Neural progenitor cell (in vitro differentiated cells): ENCODE measurements at places on chromosomes 6 and 20. TPM values are rescaled to one million over a fixed set of nuclear protein-coding genes. Genes with fewer than 3 reads are reported as not detected.

DNA sequence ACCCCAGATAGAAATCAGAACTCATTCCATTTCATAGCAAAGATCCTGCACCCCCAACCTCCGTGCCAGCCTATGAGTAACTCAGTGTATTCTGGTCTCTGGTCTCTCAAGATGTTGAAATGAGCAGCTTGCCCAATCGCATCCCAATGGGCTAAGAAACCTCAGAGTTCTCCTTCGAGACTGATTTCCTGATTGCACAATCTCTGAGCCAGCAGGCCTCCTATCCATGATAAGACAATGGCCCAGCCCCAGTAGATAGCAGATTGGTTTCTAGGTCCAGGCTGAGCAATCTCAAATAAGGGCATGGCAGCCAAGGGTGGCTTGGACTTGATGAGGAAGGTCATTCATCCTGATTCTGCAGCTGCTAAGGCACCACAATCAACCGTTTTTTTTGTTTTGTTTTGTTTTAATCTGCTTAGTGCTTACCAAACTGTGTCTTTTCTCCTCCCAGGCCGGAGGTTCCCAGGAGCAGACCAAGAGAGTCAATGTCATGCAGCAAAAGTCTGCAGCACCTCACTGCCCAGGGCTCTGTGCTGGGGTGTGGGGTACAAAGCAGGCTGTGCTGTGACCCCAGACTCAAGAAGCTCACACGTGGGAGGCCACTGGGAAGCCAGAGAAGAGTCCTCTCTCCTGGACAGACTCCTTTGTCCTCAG lies 125.1 kb upstream of the NXT1 start:
- no peaks in the 10 kb centered on the region for H3K27me3 ChIP-seq
- no peaks in the 10 kb centered on the region for H3K36me3 ChIP-seq
- no peaks in the 10 kb centered on the region for H3K4me1 ChIP-seq
- H3K4me3 ChIP-seq: no peak overlapping the region
- no peak for DNase-seq
- no peak overlapping the region for H3K27ac ChIP-seq

DNA sequence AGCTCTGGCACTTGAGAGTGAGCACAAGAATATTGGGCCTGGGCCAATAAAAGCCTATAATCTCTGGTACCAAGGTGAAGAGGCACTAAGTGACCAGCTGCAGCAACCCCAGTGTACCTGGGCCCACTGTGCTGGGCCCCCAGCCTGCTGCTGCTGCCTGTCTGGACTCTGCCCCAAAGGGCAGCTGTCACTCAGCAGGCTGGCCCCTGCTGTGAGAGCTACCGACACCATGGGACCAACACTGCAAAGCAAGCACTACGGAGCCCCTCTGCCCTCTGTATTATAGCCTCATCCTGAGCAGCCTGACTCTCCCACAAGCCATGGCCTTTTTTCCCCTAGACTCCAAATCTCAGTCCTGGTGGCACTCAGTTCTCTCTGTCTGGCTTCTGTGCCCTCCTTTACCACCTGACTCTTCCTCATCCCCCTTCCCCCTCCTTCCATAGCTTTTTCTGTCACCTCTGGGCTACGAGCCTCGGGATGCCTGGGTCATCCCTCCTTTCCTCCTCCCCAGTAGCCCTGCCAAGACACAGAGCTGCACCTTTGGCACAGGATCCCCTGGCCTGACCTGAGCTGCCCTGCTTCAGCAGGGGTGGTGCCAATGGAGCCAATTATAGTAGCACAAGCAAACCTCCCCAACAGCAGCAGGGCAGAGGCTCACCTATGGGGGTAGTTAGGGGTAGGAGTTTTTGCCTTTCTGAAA lies 14.2 kb downstream of the RRP36 start:
- DNase-seq: no peak
- H3K27ac ChIP-seq: no peak overlapping the region
- H3K36me3 ChIP-seq: no peaks in the 10 kb centered on the region
- H3K4me3 ChIP-seq: no peak overlapping the region
- no peaks in the 10 kb centered on the region for H3K27me3 ChIP-seq

- H3K36me3 ChIP-seq: no peaks in the 10 kb centered on the region
- H3K4me1 ChIP-seq: no peaks in the 10 kb centered on the region
- H3K27me3 ChIP-seq: no peaks in the 10 kb centered on the region
- H3K4me3 ChIP-seq: no peak overlapping the region
- no peak overlapping the region for H3K27ac ChIP-seq
These were observed 5.4 kb upstream of the RAB44 start for GRCh38 chr6:36692220-36692619.

The RNF144B gene
- 0.15 and 0.75 TPM in 2 replicates for total RNA-seq

The ABCF1 gene
- total RNA-seq: 43.9 and 56.0 TPM in 2 replicates

The SLC17A2 gene
- total RNA-seq: not detected in 2 replicates

GRCh38 chr6:94651239-94651638 lies 926.1 kb upstream of the MANEA start:
- no peaks in the 10 kb centered on the region for H3K27me3 ChIP-seq
- H3K36me3 ChIP-seq: no peaks in the 10 kb centered on the region
- no peak for DNase-seq
- H3K27ac ChIP-seq: no peak overlapping the region

GRCh38 chr6:15263780-15264374 lies 18.0 kb downstream of the JARID2 start:
- H3K27ac ChIP-seq: no peak overlapping the region
- H3K27me3 ChIP-seq: no peaks in the 10 kb centered on the region
- no peak overlapping the region for H3K4me3 ChIP-seq
- no peaks in the 10 kb centered on the region for H3K36me3 ChIP-seq

DNA sequence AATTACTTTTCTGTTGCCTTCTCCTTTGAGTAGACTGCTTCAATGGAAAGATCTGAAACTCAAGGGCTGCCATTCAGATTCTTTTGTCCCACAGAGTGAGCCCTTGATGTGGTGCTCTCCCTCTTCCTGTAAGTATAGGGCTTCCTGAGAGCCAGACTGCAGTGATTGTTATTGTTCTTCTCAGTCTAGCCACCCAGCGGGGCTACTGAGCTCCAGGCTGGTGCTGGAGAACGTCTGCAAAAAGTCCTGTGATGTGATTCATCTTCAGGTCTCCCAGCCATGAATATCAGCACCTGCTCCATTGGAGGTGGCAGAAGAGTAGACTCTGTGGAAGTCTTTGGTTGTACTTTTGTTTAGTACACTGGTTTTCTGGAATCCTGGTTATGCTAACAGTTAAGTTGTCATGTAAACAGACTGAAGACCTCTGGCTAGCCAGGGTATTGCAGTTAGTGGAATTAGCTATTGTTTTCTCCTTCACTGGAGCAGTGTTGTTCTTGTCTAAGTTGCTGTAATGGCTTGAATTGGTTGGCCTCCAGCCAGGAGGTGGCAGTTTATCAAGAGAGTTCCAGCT lies 240.9 kb downstream of the COL12A1 start:
- H3K27ac ChIP-seq: no peak overlapping the region
- no peaks in the 10 kb centered on the region for H3K36me3 ChIP-seq
- no peak overlapping the region for H3K4me3 ChIP-seq
- no peak for DNase-seq
- H3K4me1 ChIP-seq: no peaks in the 10 kb centered on the region
- H3K27me3 ChIP-seq: no peaks in the 10 kb centered on the region

DNA sequence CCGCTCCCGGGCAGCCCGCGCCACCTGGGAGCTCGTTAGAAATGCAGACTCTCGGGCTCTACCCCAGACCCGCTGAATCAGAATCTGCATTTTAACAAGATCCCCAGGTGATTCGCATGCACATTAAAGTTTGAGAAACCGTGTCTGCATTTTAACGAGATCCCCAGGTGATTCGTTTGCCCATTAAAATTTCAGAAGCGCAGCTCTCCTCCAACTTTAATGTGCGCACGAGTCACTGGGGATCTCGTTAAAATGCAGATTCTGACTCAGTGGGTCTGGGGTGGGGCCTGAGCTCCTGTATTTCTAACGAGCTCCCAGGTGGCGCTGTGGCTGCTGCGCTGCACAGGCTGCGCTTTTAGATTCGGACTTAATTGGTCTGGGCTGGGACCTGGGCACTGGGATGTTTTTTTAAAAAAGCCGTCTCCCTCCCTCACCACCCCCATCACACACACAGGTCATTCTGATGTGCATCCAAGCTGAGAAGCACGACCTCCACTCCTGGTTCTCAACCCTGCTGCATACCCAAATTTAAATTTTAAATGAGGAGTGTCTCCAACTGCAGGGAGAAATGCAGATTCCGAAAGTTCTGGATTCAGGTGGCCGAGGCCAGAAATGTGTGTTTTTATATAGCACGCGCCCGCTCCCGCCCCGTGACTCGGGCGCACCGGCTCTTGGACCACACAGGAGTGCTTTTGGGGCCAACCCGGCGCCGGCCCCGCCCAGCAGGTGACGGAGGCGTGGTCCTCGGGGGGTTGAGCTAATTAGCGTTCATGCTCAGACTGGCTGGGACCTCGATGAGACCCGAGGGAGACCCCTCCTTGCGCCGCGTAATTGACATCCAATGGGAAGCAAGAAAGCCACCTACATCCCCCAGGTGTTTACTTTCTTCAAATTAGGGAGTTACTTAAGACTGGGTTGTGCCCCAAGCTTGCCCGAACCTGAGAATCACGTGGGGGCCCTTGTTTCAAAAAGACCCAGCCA lies 85.8 kb downstream of the ZFP64 start:
- H3K27me3 ChIP-seq: peaks cover 49% of the 10 kb centered on the region
- peak; percentile 88 for DNase-seq
- no peaks in the 10 kb centered on the region for H3K36me3 ChIP-seq
- peak overlapping the region; percentile 61 for H3K4me3 ChIP-seq
- peaks cover 17% of the 10 kb centered on the region for H3K4me1 ChIP-seq

DNA sequence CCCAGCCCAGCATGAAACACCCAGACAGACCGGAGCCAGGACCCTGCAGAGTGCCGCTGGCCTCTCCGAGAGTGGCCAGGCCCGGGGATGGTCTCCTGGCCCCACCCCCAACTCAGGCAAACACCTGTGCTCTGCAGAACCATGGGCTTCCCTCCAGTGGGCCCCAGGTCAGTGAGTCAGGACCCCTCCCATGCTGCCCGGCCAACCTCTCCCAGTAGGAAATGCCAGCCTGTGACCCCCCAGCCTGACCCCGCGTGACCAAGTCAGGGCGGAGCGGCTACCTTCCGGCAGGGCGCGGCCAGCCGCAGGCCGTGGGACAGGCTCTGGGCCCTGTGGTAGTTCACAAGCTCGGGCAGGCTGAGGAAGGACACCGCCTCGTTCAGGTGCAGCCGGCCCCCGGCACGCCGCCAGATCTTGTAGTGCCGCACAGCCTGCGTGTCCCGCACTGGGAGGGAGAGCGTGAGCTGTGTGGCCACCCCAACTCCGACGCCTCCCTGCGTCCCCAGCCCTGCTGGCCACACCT lies 3.2 kb downstream of the PTK6 start:
- H3K4me1 ChIP-seq: no peaks in the 10 kb centered on the region
- no peaks in the 10 kb centered on the region for H3K36me3 ChIP-seq

The NRM gene
- total RNA-seq: 12.4 and 38.3 TPM in 2 replicates

The RIPPLY2 gene
- not detected in 2 replicates for total RNA-seq

DNA sequence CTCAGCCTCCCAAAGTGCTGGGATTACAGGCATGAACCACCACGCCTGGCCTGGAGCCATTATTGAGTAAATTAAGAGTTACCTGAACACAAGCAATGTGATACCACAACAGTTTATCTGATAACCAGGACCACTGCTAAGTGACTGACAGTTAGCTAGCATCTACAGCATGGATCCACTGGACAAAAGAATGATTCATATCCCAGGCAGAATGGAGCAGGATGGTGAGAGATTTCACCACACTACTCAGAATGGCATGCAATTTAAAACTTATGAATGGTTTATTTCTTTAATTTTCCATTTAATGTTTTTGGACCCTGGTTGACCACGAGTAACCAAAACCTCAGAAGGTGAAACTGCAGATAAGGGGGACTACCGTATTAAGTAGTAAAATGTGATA lies 48.6 kb downstream of the RALGAPA2 start:
- H3K4me1 ChIP-seq: peaks cover 11% of the 10 kb centered on the region
- no peaks in the 10 kb centered on the region for H3K36me3 ChIP-seq
- DNase-seq: no peak
- H3K27me3 ChIP-seq: no peaks in the 10 kb centered on the region
- H3K27ac ChIP-seq: no peak overlapping the region

DNA sequence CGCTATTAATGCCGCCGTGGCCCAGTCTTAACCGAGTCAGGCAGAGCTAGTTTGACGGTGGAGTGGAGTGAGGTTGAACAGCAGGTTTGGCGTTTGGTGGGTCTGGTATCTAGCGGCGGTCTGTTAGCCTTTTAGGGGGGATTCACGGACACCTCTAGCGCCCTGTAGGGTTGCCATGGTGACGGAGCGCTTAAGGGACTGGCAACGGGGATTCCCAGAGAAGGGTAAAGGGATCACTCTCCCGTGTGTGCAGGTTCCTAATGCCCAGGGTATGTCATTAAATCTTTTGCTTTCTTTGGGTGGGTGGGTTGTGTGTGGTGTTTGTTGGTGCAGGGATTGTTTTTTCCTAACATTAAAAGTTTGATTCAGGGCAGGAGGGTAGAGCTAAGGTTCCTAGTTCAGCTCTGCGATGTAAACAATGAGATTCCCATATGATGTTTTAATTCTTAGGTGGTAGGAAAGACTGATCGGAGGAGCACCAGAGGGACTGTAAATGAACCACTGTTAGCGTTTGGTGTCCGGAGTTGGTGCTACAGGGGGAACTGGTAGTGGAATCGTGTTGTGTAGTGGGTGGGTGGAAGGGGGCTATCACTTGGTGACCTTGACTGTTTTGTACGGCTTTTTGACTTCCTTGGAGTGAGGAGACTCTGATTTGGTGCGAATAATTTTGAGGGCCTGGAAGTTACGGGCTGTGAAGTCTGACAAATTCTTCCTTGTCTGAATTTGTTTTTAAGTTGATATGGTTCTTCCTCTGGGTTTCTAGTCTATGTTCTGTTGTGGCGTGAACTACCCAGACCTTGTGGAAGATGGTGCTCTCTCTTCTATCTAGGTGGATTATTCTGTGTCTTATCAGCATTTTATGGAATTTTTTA lies 5.0 kb downstream of the BRD2 start:
- DNase-seq: peak; percentile 90
- peaks cover 37% of the 10 kb centered on the region for H3K36me3 ChIP-seq
- H3K4me1 ChIP-seq: peaks cover 12% of the 10 kb centered on the region
- H3K27ac ChIP-seq: no peak overlapping the region
- H3K4me3 ChIP-seq: peak overlapping the region; percentile 95

The KHDC1L gene
- total RNA-seq: 1.9 and 2.1 TPM in 2 replicates

DNA sequence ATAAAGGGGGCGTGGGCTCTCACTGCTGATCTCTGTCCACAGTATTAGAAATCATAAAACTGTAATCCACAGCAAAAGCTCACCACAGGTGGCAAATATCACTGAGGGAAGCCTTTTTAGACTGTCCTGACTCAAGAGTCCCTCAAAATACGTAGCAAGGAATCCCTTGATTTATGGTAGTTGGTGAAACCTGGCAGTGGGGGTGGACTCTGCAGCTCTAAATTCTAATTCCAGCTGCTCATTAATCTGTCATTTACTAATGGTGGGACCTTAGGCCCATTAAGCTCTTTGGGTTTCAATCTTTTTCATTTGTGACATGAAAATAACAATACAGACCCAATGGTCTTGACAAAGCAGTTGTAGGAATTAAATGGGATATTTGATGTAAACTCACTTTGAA lies 32.3 kb downstream of the GMDS start:
- no peak overlapping the region for H3K27ac ChIP-seq
- H3K27me3 ChIP-seq: no peaks in the 10 kb centered on the region
- H3K36me3 ChIP-seq: no peaks in the 10 kb centered on the region
- H3K4me1 ChIP-seq: peaks cover 6% of the 10 kb centered on the region

The CALHM5 gene
- 0.07 and 0.09 TPM in 2 replicates for total RNA-seq

- no peak overlapping the region for H3K27ac ChIP-seq
- H3K4me1 ChIP-seq: no peaks in the 10 kb centered on the region
- no peak overlapping the region for H3K4me3 ChIP-seq
These were observed 28.0 kb downstream of the FRMD1 start for GRCh38 chr6:168050881-168051586.

GRCh38 chr20:46814366-46815232 lies 80.0 kb upstream of the EYA2 start:
- H3K4me3 ChIP-seq: no peak overlapping the region
- H3K36me3 ChIP-seq: no peaks in the 10 kb centered on the region
- peaks cover 23% of the 10 kb centered on the region for H3K27me3 ChIP-seq
- DNase-seq: peak; percentile 90
- H3K27ac ChIP-seq: no peak overlapping the region
